Tongue (tissue), 3 donors: ENCODE measurements at places on chromosomes 7 and 10.
A peak's percentile ranks its signal among the peaks of the same experiment; 100 is the strongest.

DNA sequence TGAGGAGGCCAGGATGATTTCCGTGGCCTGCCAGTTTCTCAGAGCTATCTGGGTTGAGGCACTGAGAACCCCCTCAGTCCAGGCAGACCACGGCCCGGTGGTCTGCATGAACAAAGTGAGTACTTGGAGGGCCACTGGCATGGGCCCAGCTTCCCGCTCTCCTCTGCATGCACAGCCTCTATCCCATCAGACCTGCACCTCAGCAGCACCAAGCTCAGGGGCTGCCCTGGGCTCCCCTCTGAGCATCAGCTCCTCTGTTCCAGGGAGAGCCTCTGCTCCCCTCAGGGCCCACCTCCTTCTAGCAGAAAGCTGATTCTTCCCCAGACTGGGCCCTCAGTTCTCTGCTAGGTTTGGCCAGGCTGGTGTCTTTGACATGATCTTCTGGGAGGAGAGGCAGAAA lies 469.9 kb downstream of the DNAJB6 start:
- no peak for DNase-seq

DNA sequence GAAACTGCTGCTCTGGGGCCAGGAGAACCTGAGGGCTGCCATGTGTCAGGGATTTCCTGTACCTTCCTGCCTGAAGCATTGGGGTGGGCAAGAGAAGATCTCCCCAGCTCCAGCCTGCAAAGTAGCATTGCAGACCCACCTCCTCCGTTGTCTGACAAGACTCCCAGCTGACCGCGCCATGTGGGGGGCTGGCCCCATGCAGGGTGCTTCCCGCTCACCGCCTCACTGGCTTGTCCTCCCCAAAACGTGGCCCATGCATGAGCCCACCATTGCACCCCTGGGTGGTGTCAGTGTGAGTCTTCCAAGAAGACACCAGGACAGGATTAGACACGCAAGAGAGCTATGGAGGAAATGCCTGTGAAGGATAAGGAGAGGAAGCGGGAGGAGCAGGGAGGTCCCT lies 68.3 kb downstream of the ABRAXAS2 start:
- no peak for DNase-seq

GRCh38 chr10:121822180-121822579 lies 105.7 kb downstream of the ATE1 start:
- no peak for DNase-seq

- peak; percentile 92 for DNase-seq
Observed at GRCh38 chr10:72319416-72320254, 35.1 kb downstream of the DNAJB12 start.

DNA sequence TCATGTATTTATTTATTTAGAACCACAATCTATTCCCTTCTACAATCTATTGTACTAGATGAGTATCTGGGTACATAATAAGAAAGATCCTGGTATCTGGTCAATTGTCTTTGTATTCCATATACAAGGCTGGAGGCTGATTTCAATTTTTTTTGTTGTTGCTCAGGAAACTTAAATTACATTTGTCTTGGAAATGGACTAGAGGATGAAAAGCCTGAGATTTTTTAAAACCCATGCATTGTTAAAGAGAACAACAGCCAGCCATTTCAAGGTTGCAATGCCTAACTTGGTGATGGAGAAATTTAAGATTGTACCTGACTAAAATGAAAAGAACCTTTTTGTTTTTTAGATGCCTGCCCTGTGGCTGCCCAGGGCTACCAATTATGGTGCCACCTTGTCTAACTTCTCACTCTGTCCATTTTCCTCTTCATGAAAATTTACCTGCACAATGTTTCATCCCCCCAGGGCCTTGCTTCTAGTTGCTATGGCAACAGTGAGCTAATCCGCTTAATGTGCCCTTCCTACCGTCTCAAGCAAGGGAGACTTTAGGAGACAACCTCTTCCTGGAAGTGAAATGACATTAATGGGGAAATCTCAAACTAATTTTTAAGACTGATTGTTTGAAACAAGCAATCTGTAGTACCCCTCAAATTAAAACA lies 203.7 kb upstream of the PHYHIPL start:
- no peak for DNase-seq

DNA sequence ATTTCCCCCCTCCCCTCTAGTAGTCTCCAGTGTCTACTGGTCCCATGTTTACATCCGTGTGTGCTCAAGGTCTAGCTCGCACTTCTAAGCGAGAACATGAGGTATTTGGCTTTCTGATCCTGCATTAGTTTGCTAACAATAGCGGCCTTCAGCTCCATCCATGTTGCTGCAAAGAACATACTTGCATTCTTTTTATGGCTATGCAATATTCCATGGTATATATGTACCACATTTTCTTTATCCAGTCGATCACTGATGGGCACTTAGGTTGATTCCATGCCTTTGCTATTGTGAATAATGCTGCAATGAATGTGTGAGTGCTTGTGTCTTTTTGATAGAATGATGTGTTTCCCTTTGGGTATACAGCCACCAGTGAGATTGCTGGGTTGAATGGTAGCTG lies 160.6 kb downstream of the SFMBT2 start:
- DNase-seq = no peak

- DNase-seq = peak; percentile 10
Observed at GRCh38 chr7:134613623-134614347, 32.9 kb upstream of the BPGM start.

- DNase-seq = no peak
Observed at GRCh38 chr10:86411852-86412560, 45.4 kb upstream of the GRID1 start.

DNA sequence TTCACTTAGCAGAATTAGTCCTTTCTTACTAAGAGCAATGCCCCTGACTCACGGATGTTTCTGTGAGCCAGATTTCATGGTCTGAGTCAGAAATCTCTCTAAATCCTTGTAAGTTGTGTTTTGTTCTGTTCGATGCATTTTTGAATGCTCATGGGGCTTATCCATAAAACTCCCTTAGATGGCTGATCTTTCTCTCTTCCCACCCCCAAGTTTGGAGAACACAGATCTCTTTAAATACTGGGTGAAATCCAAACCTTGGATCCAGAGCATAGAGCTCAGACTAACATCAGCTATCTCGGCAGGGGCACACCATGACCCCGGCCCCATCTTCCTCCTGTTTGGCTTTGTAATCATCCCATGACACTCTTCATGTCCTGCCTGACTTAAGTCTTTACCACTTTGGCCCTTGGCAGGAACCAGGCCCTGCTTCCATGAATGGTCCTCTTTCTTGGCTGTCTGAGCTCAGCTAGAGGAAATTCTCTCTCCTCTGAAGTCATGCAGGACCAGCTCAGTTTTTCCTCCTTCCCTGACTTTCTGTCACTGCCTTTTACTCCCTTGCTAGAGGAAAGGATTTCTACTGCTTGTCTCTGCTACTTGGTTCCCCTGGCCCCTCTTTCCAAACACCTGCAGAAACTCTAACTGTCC lies 120.4 kb upstream of the RAB11FIP2 start:
- DNase-seq = peak; percentile 20

- DNase-seq = no peak
Observed at GRCh38 chr10:52437205-52437646, 123.1 kb downstream of the DKK1 start.

- no peak for DNase-seq
Observed at GRCh38 chr10:76117949-76118348, 686.5 kb downstream of the LRMDA start.

DNA sequence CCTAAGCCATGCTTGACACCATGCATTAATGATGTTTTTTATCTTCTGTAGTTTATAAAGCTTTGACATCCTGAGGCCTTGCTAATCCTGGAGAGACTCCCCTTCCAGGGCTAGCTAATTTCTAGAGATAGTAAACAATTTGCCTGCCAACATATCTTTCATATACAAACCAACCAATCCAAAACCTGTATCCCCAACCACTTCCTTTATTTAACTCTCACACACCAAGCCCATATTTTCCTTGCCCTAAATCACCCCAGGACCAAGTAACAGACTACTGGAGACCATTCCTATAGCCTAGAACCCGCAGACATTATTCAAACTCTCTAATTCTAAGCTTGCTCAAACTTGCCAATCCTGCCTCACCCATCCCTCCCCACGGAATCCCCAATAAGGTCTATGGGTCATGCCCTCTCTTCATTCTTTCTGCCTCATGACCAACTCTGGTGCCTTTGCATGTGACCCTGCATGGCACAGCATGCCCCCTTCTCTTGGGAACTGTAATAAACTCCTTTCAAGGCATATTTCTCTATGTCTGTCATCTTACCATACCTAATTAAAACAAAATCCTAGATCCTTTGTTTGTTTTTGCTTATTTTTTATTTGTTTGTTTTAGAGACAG lies 116.6 kb upstream of the CACUL1 start:
- no peak for DNase-seq

DNA sequence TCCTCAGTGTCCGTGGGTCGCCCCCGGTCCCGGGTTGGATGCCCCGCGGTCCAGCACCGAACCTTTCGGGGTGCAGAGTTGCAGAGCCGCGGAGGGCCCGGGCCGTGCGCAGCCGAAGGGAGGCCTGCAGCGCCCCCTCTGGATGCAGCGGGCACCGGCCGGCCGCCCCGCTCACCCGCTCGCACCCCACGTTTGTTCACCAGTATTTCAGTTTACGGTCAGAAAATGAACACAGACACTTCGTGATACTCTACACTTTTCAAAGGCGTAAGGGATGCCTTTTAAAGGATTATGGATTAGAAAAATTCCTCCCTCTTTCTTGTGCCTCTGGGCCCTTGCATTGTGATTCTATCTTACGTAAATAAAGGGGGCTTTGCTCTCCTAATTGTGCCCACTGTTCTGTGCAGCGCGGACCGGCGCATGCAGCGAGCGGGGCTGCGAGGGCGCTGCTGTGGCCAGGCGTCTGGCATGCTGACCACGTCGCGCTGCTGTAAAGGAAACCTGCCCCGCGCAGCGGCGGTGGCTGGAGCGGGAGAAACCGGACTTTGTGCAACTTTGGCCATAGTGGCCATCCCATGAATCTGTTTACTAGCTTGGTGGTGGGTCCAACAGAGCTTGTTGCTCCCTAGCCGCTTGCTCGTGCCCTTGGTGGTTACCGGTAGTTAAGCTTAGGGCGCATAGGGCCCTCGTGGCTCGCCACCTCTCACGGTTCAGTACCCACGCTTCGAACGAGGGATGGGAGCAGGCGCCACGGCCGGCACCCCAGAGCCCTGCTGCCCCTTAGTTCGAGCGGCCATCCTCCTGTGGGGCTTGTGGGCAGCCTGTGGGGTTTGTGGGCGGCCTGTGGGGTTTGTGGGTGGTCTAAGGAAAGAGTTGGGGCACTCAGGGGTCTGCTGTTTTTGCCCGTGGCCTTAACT lies 739 bp upstream of the MEST start:
- peak; percentile 77 for DNase-seq

DNA sequence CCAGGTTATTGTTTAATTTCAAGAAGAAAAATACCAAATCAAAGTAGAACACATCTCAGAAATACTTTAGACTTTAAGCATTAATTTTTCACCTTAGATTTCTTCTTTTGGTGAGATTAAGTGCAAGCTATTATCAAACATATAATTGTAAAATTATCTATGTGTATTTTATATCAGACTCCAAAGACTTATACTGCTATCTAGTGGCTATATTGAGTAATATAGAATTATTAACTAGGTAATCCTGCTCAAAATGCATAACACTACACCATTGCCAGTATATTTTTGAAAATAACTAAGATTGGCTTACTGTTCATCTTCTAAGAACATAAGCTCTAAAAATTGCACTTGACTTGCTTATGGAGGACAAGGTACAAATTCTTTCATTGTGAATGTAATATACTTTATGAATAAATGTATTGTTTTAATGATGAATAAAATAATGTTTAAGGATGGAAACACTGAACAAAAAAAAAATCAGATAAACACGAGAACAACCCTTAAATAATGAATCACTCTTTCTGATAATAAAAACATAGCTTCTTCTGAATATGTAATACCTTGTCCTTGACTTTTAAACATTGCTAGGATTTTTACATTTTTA lies 86.7 kb upstream of the GNAI1 start:
- peak; percentile 3 for DNase-seq

GRCh38 chr10:121327727-121328126 lies 270.5 kb downstream of the FGFR2 start:
- no peak for DNase-seq
